ENCODE measurements at places on chromosomes 1 and 21. TPM values are rescaled to one million over a fixed set of nuclear protein-coding genes. Genes with fewer than 3 reads are reported as not detected.

The CD1D gene
- total RNA-seq, result not detected

The TCHHL1 gene
- not detected for total RNA-seq

The PIGM gene
- total RNA-seq, result 4.6 TPM

The UQCRHL gene
- total RNA-seq, result 2.2 TPM

The ARHGAP30 gene
- 198 TPM for total RNA-seq

The DYNLT5 gene
- not detected for total RNA-seq

The FNDC5 gene
- not detected for total RNA-seq

The PAQR7 gene
- 4.6 TPM for total RNA-seq

The REG4 gene
- 4.9 TPM for total RNA-seq

Data from activated T-cell treated with anti-CD3 and anti-CD28 coated beads, Interleukin-2, amount 50 U/mL, for 72 hours (primary cell).